OCI-M1 (cell line): ENCODE measurements at places on chromosomes 2 and 18.

GRCh38 chr2:11869391-11869991 lies 123.1 kb downstream of the LPIN1 start:
- DNase-seq: no peak

DNA sequence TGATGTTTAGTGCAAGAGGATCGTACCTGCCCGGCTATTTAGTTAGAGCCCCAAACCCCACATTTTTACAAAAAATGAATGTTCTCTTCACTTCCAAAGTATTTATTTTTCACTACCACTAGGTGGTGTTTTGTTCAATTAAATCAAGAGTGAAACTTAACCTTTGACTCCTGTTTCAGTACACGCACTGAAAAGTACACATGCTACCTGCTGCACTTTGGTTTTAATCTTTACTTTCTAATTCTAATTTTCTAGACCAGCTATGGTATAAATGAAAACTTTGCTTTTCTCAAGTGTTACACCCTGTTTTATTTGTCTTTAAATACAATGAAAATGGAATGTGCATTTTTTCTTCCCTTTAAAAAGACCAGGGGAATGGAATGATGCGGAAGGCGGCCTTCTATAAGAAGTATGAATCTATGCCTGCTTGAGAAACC lies 31.4 kb upstream of the CHN1 start:
- peak; percentile 64 for DNase-seq

DNA sequence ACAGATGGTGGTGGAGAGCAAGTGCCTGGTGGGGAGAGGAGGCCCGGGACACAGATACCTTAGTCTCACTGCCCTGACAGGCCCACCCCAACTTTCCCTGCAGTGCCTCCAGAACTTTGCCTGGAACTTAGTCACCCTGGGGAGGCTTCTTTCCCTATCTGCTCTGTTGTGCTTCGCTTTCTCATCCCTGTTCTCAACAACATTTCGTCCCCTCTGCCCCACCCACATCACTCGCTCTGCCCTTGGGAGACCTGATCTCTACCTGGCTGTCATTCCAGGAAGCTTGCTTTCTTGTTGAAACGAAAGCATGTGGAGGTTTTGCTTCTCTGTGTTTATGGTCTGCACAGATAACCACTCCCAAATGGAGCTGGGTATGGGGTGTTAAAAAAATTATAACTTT lies 93.8 kb downstream of the PRKCE start:
- DNase-seq: no peak

- DNase-seq: no peak
These were observed 37.1 kb downstream of the NEMP2 start for GRCh38 chr2:190497428-190497827.

GRCh38 chr18:63126134-63127069 lies 193.2 kb downstream of the BCL2 start:
- no peak for DNase-seq
